CD14-positive monocyte (primary cell): ENCODE measurements at places on chromosomes 7 and 10.

DNA sequence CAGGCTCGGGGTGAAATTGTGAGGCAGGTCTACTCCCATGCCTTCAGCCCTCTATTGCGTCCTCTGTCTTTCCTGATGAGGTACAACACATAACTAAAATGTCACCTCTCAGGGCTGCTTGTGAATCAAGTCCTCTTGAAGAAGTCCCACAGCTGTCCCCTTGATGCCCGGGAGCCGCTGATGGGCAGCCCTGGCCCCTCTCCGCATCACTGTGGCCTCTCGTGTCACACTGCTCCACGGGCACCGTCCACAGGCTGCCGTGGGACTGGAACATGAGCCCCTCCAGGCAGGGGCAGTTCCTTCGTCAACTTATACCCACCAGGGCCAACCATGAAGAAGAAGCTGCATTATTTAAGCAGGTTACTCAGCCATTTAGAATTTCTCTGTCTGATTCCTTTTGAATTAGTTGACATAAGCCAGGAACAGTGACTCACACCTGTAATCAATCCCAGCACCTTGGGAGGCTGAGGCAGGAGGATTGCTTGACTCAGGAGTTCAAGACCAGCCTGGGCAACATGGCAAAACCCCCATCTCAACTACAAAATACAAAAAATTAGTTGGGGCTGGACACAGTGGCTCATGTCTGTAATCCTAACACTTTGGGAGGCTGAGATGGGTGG is 58.5 kb upstream of the UBE3C start:
- no peaks in the 10 kb centered on the region for H3K4me1 ChIP-seq
- H3K27me3 ChIP-seq = peaks cover 4% of the 10 kb centered on the region
- H3K4me3 ChIP-seq = no peak overlapping the region
- no peaks in the 10 kb centered on the region for H3K36me3 ChIP-seq
- DNase-seq = no peak

- H3K4me3 ChIP-seq = no peak overlapping the region
- no peak for DNase-seq
- H3K36me3 ChIP-seq = peaks cover 71% of the 10 kb centered on the region
- no peaks in the 10 kb centered on the region for H3K27me3 ChIP-seq
- H3K27ac ChIP-seq = peak overlapping the region; percentile 14
- H3K4me1 ChIP-seq = no peaks in the 10 kb centered on the region
These were observed 14.1 kb downstream of the BRI3 start for GRCh38 chr7:98295467-98296192.

GRCh38 chr7:70799841-70800405 is 332.0 kb upstream of the GALNT17 start:
- no peak for DNase-seq
- no peaks in the 10 kb centered on the region for H3K36me3 ChIP-seq
- no peak overlapping the region for H3K27ac ChIP-seq
- no peaks in the 10 kb centered on the region for H3K4me1 ChIP-seq

GRCh38 chr7:5397736-5398135 is 25.9 kb downstream of the TNRC18 start:
- DNase-seq = peak; percentile 4
- H3K4me1 ChIP-seq = peaks cover 30% of the 10 kb centered on the region
- peaks cover 18% of the 10 kb centered on the region for H3K36me3 ChIP-seq
- no peaks in the 10 kb centered on the region for H3K27me3 ChIP-seq
- H3K27ac ChIP-seq = peak overlapping the region; percentile 68
